ENCODE measurements at places on chromosomes 3 and 15. TPM values are rescaled to one million over a fixed set of nuclear protein-coding genes. Genes with fewer than 3 reads are reported as not detected.

Gene GAP43
- 9.7 TPM for total RNA-seq

Gene FANCD2OS
- not detected for total RNA-seq

Gene ARPP21
- 11.8 TPM for total RNA-seq

Gene PLSCR5
- not detected for total RNA-seq

Gene OR5K2
- total RNA-seq: not detected

Gene GOLGA8T
- total RNA-seq: 0.37 TPM

Gene CP
- 1.9 TPM for total RNA-seq

Gene MLF1
- 17.7 TPM for total RNA-seq

Gene CFAP100
- not detected for total RNA-seq

Gene COLQ
- total RNA-seq: 6.8 TPM

Gene SCN11A
- 11.8 TPM for total RNA-seq

Gene GOLGA6B
- total RNA-seq: 0.26 TPM

Gene CACNA1D
- total RNA-seq: 23.5 TPM

Gene FHIT
- total RNA-seq: 7.4 TPM

Gene WNT7A
- total RNA-seq: not detected

Gene RAB5A
- 104 TPM for total RNA-seq

Gene FRMD4B
- 39.1 TPM for total RNA-seq

Gene SCG3
- total RNA-seq: 1.9 TPM

Gene BFSP2
- total RNA-seq: not detected

Gene LEKR1
- 2.7 TPM for total RNA-seq

Gene CSPG4
- 30.6 TPM for total RNA-seq

Gene EBLN2
- total RNA-seq: 25.3 TPM

Gene WDR93
- total RNA-seq: not detected

Gene BCL6
- total RNA-seq: 9.8 TPM

Gene SMCO1
- total RNA-seq: not detected

Gene SH3GL3
- 8.9 TPM for total RNA-seq

Gene CAMKV
- total RNA-seq: 0.37 TPM

Gene ACY1
- total RNA-seq: 10.6 TPM

Gene NUSAP1
- total RNA-seq: 72.6 TPM

Gene GXYLT2
- 71.5 TPM for total RNA-seq

Gene TRIM42
- not detected for total RNA-seq

Gene ASB14
- 0.21 TPM for total RNA-seq

Gene WDR49
- total RNA-seq: 17.1 TPM

Gene DUOXA2
- 0.42 TPM for total RNA-seq

Gene SLC2A2
- total RNA-seq: not detected

Gene TM4SF4
- total RNA-seq: not detected

Gene SAMD7
- total RNA-seq: not detected

Gene RTP4
- 2.5 TPM for total RNA-seq

All from urinary bladder (tissue), 4 donors.